ENCODE measurements at places on chromosomes 3 and 15.

DNA sequence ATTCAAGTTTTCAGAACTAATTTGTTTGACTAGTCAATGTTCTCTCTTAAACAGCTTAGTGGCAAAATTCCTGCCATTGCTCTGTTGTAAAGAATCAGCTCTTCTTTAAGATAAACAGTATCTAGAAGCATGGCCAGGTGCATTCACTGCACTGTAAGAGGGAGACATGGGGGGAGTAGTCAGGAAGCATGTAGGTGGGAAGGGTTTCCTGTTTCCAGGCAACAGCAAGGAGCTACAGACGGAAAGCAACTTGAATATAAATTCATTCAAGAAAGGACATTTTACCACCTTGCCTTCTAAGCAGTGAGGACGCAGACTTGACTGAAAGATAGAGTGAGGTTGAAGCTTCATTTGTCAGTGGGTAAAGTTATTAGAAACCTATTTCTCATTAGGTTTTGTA lies 55.3 kb downstream of the BBX start:
- no peak for DNase-seq

- DNase-seq: peak; percentile 99
These were observed 60.3 kb upstream of the SIAH2 start for GRCh38 chr3:150823277-150823676.

DNA sequence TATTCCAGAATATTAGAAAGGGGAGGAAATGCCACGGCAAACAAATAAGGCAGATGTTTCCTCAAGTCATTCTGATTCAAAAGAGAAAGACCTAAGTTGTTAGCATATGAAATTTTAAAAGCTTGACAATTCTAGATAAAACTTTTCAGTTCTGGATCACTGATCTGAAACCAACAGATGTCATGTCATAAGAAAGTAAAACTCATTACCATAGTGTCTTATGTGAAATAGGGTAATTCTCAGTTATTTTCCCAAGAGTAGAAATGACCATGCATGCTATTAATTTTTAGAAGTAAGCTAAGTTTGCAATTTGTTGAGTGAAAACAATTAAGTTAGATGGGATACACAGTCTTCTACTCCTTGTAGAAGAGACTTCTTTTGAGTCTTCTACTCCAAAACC lies 630.3 kb downstream of the NAALADL2 start:
- DNase-seq: no peak

DNA sequence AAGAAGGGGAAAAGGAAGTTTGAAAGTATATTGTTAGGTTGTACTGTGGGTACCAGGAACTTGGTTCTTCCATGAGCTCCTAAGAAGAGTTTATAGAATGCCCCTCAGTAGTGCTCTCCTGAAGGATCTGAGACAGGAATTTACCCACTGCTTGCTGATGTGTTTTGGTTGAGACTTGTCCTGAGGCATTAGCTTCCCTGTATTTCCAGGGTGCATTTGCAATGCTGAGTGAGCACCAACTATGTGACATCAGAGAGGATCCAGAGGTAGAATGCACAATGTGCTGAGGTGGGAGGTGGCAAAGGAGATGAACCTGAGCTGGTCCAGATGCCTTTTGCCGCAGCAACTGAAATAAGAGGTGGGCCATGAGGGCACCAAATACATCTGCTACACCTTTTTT lies 64.3 kb upstream of the LRRC3B start:
- DNase-seq: no peak

- no peak for DNase-seq
These were observed 11.5 kb upstream of the DNASE1L3 start for GRCh38 chr3:58222161-58222724.

GRCh38 chr3:49802719-49803464 lies at the start of gene INKA1:
INKA1 (plus strand) TSS chr3:49803261; CDS start chr3:49803393, 132 bp downstream.
- DNase-seq: peak; percentile 27

GRCh38 chr15:70851889-70852288 lies 2.1 kb downstream of the LARP6 start:
- DNase-seq: no peak

GRCh38 chr3:119898478-119899191 lies 116.7 kb downstream of the NR1I2 start:
- DNase-seq: no peak

DNA sequence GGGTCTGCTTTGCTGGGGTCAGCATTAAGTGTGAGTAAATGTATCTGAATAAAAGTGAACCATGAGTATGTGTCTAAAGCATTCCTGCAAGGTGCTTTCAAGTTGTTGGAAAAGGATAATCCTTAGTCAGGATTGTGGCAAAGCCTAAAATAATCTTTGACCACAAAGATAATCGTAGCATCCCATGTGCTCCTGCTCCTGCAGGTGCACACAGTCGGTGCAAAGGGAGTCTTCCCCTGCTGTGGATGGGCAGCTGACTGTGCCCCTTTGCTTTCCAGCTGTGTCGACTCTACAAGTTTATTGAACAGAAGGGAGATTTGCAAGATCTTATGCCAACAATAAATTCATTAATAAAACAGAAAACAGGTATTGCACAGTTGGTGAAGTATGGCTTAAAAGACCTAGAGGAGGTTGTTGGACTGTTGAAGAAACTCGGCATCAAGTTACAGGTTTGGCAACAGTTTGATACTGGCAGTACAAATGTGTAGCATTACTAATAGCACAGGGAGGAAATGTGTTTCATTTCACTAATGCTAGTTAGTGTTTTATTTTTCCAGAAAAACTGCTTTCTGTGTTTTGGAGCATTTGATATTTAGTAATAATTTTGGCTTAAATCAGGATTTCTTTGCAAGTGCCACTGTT lies 22.6 kb downstream of the SRP14 start:
- DNase-seq: no peak

- no peak for DNase-seq
These were observed 89.0 kb downstream of the MRPL46 start for GRCh38 chr15:88378188-88378637.
